AG10803 (cell line): ENCODE measurements at places on chromosomes 4 and X.

- no peak for DNase-seq
Observed at GRCh38 chr4:7705062-7705461, 234.6 kb downstream of the AFAP1 start.

GRCh38 chr4:38161208-38162113 lies 201.3 kb downstream of the PTTG2 start:
- DNase-seq = peak; percentile 60

GRCh38 chrX:41293269-41293668 lies 40.7 kb upstream of the DDX3X start:
- no peak for DNase-seq

DNA sequence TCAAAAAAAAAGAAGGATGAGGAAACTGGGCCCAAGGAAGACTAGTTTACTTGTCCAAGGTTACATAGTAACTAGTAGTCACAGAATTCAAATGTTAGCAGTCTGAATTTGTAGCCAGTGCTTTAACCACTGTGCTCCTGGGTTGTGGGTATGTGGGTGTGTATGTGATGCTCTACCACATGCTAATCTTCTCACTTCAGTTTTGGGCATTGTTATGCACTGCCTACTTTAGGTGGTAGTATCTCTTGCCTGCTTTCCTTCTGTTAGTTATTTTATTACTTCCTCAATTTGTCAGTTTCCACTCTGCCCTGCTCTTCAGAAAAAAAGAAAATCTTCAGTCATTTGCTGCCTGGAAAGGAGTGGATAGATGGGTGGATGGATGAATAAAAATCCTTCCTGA lies 219.2 kb downstream of the RPA4 start:
- DNase-seq = no peak

DNA sequence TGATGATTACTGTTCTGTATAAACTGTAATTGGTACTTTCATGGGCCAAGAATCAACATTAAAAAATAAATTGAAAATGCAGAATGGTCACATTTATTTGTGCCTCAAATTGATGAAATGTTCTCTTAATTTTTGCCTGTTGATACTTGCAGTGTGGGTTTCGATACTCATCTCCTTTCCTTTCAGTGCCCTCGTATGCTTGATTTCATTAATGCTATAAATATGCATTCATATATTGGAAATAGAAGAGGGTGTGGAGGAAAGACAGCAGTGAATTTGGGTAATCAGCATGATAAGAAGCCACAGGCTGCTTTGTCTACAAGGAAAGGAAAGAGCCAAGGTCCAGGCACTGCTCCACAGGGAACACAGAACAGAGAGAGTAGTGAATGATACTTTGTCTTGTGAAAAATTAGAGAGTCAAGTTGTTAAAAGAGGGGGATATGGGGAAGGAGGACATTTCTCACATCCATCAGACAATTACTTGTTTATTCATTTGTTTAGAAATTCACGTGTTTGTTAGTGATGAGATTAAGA lies 1.0 kb upstream of the DDX60 start:
- DNase-seq = no peak

DNA sequence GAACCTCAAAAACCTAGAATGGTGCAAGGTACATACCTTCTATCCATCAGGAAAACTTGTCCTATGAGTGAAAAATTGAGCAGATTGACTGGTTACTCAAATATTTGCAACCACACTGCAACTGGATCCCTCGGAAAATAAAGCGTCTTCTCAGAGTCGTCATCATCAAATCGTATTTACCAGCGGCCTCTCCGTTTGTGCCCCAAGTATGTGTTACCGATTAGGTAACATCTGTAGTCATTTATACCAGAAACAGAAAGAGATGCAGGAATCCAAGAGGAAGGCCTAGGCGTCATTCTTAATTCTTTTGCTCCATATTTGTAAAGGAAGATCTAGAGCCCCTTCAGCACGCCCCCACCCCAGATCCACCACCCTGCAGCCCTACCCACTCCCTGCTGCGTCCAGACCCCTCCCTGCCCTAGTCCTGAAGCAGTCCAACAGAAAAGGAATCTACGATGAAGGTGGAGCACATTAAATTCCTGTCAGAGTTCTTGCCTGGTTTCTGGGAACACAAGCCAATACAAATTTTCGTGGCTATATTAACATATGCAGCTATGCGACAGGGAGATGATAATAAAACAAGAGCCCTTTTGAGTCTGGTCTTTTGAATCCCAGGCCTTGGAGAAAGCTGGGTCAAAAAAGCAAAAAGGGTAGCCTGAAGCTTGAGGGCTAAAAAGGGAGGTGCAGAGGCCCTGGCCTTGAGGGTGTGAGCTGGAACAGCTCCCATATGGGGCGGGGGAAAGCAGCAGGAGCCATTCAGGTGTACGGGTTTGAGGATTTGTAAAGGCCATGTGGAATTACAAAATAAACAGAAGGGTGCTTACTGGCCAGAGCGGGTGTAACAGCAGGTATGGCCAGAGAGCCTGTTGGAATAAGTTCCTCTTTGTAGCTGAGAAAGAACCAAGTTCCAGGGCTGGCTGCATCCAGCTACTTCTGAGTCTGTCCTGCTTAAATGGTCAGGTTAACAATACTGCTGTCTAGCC lies 77.0 kb downstream of the ZNF827 start:
- peak; percentile 52 for DNase-seq

- no peak for DNase-seq
Observed at GRCh38 chr4:134465417-134465816, 263.8 kb upstream of the PABPC4L start.

DNA sequence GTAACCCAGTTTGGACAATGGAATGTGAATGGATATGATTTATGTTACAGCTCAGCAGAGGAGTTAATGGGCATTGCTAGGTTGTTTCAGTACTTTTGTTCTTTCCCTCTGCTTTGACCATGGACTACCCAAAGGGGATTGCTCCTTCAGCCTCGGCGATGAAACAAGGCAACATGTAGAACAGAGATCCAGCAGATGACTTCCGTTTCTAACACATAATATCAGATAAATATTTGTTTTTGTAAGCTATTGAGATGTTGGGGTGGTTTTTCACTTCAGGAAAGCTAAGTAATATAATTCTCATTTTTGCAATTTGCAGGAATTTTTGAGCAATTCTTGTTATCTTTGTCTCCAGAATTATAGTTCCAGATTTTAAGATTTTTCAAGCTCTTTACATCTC lies 934.6 kb upstream of the GRID2 start:
- no peak for DNase-seq

GRCh38 chrX:19704132-19704531 lies 183.3 kb downstream of the SH3KBP1 start:
- DNase-seq = no peak

- peak; percentile 9 for DNase-seq
Observed at GRCh38 chr4:55920571-55920970, 28.2 kb upstream of the CEP135 start.

DNA sequence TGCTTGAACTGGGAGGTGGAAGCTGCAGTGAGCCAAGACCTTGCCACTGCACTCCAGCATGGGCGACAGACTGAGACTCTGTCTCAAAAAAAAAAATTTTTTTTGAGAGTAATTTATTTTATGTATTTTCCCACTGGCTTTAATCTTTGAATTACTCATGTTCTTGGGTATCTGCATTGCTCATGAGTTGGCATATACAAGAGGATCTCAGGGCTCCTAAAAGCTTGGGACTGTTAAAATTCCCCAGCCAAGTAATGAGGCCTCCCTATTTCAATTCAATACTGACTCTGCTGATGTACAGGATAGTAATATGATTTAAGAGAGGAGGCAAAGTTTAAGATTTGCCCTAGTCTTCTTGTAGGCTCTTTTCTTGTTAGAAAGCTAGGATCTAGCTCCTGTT lies 6.2 kb downstream of the IL21 start:
- no peak for DNase-seq

DNA sequence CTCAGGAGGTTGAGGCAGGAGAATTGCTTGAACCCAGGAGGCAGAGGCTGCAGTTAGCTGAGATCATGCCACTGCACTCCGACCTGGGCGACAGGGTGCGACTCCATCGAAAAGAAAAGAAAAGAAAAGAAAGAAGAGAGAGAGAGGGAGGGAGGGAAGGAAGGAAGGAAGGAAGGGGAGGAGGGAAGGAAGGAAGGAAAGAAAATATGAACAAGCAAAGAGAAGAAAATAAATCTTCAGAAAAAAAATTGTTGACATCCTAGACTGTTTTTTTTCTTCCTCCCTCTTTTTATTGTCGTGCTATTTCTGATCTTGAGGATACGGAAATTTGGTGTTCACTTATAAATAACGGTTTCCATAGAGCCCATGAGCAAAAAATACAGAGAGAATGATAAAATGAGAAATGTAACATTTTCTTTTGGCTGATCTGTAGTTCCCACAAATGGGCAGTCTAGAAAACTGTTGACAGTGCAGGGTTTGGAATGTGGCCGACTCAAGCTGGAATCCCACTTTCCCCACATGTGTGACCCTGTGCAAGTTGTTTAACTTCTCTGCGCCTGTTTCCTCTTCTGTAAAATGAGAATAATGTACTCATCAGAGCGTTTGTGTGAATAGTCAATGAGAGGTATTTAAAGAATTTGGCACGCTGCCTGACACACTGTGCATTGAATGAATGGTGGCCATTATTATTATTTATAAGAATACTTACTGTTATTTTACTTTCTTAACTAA lies 19.4 kb downstream of the SORBS2 start:
- DNase-seq = peak; percentile 94

DNA sequence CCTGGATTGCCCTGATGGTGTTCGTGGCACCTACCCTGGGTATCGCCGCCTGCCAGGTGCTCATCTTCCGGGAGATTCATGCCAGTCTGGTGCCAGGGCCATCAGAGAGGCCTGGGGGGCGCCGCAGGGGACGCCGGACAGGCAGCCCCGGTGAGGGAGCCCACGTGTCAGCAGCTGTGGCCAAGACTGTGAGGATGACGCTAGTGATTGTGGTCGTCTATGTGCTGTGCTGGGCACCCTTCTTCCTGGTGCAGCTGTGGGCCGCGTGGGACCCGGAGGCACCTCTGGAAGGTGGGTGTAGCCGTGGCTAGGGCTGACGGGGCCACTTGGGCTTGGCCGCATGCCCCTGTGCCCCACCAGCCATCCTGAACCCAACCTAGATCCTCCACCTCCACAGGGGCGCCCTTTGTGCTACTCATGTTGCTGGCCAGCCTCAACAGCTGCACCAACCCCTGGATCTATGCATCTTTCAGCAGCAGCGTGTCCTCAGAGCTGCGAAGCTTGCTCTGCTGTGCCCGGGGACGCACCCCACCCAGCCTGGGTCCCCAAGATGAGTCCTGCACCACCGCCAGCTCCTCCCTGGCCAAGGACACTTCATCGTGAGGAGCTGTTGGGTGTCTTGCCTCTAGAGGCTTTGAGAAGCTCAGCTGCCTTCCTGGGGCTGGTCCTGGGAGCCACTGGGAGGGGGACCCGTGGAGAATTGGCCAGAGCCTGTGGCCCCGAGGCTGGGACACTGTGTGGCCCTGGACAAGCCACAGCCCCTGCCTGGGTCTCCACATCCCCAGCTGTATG lies 1.8 kb downstream of the AVPR2 start:
- DNase-seq = no peak

DNA sequence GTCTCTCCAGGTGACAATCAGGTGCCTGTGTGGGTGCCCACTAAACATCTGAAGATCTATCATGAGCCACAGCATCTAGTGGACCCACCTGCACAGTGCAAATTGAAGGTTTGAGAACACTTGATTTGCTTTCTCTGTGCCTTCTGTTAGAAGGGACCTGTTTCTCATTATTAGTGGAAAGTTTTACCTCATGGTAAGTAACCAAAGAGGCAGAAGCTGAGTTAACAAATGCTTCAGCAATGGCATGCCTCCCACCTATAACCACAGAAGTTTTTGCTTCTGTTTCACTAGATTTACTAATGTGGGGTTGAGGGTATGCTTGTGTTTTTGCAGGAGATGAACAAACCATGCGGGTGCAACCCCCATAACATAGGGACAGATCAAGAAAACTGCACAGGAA lies 297.4 kb upstream of the DKK2 start:
- no peak for DNase-seq

DNA sequence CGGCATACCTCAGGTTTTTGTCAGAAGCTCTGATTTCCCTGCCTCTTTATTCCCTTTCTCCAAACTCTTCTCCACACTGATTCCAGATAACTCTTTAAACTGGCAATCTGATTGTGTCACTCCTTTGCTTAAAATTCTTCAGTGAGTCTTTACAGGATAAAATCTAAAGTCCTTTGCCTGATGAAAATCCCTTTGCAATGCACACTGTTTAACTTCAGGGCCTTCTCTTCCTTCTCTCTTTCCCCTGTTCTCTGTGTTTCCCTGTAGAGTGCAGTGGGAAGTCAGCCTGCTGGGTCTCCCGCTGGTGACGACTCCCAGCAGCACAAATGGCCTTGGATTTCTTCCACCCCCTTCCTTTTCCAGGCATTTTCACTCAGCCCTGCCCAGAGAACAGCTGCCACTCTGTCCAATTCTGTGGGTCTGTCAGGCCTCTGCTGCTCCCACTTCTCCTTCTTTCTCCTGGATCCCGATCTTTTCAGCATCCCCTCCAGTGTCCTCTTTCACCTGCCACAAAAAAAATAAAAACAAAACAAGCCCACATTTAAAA lies 189.9 kb upstream of the NWD2 start:
- DNase-seq = no peak

- DNase-seq = peak; percentile 9
Observed at GRCh38 chrX:119734897-119735339, 23.5 kb upstream of the SOWAHD start.
